Activated T-cell treated with anti-CD3 and anti-CD28 coated beads for 1 hour (primary cell): ENCODE measurements at places on chromosomes 2 and 18.

DNA sequence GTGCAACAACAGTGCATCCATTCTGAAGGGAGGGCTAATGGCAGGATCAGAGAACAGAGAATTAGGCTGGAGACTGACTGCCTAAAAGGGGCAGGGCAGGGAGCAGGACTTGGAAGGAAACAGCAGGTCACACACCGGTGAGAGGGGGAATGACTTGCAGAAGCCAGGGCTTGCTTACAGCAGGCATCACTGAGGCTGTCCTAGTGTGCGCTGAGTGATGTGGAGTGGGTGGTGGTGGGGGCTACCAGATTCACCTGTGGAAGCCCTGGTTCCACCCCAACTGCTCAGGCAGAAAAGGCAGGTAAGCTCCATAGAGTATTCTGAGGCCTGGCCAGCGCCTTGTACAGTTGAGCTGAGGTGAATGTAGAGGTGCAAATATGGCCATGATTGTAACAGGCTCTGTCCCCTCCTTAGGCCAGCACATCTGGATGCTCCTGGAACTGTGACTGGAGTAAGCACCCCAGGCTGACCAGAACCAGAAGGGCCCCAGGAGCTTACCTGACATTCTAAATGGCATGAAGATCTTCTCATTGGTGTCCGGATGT lies 49.4 kb downstream of the SFXN5 start:
- no peak for DNase-seq

- no peak for DNase-seq
These were observed 844.3 kb downstream of the MBD2 start for GRCh38 chr18:53380063-53380639.

- no peak for DNase-seq
These were observed 187.1 kb downstream of the FHOD3 start for GRCh38 chr18:36484591-36484990.

- DNase-seq: no peak
These were observed 122.8 kb upstream of the PXDN start for GRCh38 chr2:1867141-1867540.

- DNase-seq: no peak
These were observed 5.1 kb upstream of the SMAD7 start for GRCh38 chr18:48955830-48956261.

DNA sequence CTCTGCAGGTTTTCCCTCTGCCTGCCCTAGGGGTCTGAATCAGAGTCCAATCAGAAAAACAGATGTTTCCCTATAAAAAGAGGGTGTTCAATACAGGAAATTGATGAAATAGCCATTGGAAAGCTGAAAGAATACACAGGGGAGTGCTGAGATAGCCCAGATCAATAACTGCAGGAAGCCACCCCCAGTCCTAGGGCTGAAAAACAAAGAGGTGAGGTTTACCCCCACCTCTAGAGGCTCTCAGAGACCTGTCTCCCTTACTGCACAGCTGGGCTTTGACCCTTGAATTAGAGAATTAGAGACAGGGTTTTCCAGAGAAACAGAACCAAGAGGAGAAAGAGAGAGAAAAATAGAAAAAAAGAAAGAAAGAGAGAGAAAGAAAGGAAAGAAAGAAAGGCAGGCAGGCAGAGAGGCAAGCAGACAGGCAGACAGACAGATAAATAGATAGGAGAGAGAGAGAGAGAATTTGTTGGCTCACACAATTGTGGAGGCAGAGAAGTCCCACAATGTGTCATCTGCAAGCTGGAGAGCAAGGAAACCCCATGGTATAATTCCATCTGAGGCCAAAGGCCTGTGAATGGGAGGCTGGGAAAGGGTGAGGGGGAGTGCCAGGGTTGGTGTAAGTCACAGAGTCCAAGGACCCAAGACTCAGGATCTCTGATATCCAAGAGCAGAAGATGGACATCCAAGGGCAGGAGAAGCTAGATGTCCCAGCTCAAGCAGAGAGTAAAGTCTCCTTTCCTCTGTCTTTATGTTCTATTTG lies 18.9 kb upstream of the ME2 start:
- no peak for DNase-seq

GRCh38 chr2:183465048-183465447 lies 340.8 kb downstream of the NUP35 start:
- DNase-seq: no peak

DNA sequence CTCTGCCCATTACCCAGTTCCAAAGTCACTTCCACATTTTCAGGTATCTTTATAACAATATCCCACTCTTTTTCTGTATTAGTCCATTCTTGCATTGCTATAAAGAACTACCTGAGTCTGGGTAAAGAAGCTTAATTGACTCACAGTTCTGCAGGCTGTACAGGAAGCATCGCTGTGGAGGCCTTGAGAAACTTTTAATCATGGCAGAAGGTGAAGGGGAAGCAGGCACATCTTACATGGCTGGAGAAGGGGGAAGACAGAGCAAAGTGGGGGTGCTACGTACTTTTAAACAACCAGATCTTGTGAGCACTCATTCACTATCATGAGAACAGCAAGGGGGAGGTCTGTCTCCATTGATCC lies 85.4 kb upstream of the MAP4K3 start:
- DNase-seq: no peak

DNA sequence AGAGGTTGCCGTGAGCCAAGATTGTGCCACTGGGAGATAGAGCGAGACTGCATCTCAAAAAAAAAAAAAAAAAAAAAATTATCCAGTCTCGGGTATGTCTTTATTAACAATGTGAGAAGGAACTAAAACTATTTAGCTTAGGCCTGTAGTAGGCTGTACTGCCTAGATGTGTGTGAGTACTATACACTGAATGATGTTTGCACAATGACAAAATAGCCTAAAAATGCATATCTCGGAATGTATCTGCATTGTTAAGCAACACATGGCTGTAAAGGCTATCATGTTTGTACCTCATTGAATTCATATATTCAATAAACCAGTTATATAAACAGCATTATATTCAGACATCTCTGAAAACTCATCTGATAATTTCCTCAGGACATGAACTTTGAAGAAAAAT lies 191.2 kb upstream of the SESTD1 start:
- no peak for DNase-seq

DNA sequence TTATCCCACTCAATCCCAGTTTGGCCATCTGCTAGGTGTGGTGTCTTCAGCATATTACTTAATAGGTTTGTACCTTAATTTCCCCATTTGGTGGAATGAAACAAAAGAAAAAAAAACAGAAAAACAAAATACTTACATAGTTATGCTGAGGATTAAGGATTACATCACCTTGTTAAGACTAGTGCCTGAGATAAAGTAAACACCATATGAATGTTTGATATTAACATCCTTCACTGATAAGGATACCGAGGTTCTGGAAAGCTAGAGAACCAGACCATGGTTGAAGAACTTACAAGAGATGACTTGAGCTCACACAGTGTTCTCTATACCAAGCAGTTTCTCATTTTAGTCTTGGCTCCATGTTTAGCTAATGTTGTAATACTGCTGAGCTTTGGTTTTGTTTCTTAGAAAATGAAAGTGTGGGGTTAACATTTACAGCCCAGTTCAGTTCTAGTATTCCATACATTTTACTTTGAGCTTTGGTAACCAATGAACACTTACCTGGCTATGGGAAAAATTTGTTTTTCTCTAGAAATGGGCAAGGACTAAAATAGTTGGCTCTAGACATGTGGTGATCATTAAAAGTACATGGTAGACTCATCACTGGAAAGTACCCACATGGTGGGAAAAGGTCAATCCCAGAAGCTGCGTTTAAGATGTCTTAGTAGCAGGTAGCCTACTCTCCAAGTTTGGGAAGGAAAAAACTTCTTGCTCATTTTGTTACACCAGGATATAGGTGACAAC lies 5.8 kb upstream of the GPD2 start:
- DNase-seq: no peak

- DNase-seq: no peak
These were observed 27.8 kb upstream of the RHOB start for GRCh38 chr2:20419007-20419576.

DNA sequence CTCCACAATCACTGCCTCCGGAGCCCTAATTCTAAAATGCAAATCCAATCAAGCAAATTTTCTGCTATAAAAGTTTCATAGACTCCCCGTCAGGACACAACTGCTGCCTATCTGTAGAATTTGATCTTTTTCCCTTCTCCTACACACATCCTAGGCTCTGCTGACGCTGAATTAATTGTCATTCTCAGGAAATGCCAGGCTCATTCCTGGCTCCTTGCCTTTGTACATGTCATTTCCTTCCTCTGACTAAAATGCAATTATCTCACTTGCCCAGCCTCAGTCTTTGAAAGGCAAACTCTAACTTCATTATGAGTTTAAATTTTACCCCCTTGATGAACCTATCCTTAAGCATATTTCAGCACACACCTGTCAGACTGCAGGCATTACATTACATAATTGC lies 844.9 kb upstream of the CRIM1 start:
- DNase-seq: no peak

DNA sequence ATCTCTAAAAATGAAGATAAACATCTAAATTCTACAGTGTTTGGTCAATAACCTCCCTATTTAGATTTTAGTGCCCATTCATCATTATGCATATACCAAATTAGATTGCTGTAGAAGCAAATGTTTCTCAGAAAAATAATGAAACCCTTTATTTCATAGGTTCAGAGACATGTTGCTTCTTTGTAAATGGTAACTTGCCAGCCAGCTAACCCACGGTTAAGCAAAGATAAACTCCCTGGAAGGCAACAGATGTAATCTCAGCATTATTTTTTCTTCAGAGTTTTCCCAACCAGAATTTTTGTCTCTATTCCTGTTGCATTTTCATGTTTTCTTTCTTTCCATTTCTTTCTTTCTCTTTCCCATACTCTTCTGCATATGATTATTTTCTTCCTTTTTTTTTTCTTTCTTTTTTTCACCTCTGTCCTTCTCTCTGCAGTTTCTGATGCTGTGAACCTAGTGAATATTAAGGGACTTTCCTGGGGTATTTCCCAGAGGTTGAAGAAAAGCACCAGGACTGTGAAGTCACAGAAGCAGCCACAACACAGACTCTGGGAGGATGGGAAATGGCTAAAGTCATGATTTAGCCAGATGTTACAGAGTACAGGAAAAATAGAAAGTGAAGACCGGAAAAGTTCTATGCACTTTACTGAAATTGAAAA lies 50.0 kb upstream of the DSG1 start:
- DNase-seq: no peak

GRCh38 chr2:89844221-89844943 lies 1152.9 kb downstream of the RPIA start:
- no peak for DNase-seq

DNA sequence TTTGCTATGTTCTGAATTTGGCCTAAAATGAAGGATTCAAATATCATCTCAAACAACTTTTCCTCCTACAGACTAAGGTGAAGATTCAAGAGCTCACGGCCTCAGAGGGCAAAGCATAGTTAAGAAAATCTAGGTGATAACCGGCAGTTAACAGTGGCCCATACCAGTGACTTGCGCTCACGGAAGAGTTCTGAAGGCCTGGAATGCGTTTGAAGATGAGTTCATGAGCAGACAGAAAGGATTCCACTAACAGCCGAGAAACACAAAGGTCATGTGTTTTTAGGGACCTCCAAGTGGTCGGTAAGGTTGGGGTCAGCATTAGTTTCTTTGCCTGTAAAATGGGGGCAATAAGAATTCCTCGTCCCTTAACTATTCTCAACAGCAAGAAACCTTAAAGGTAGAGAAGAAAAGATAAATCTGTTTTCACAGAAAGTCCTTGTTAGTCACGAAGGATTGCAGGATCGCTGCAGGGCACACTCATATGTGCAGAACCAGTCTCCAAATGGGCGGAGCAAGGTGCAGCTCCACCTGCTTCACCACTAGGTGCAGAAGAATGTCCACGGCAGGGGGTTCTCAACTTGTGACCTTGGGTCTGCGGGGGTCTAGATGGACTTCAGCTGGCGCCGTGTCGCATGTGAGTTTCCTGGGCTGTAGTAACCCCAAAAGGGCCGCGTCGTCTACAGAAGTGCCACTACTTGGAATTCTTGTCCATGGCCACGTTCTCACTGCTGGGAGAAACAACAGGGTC lies 708 bp upstream of the RPIA start:
- peak; percentile 32 for DNase-seq

GRCh38 chr2:44943693-44944101 lies 2.2 kb downstream of the SIX3 start:
- DNase-seq: no peak

GRCh38 chr2:19973466-19973865 lies 16.4 kb downstream of the WDR35 start:
- DNase-seq: no peak

DNA sequence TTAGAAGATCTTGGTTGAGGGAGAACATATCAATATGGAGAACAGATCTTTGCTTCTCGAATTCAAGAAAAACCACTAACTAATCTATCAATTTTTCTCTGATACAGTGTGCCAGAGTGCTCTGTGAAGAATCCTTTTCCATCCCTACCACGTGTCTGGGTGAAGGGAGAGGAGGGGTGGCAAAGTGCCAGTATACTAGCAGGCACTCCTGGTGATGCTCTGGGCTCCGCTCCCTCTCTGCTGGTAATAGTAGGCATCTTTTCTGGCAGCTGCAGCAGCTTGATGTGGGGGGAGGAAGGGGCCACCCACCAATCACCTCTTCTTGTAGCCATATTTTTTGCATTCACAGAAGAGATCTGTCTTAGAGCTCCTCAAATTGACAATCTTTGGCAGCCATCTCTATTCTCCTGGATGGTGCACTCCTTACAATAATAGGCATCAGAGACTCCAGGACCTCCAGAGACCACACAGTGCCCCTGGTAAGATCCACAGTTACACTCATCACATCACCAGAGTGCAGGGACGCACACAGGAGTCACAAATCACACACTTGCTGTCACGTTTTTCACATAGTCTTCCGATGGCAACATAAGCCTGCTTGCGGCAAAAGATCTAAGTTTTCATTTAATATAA lies 15.7 kb downstream of the STK39 start:
- DNase-seq: no peak
